Activated CD8-positive, alpha-beta memory T cell treated with anti-CD3 and anti-CD28 coated beads for 4 hours (primary cell): ENCODE measurements at places on chromosomes 11 and 22.

- DNase-seq = no peak
These were observed 52.1 kb downstream of the LINC01488 start for GRCh38 chr11:69533296-69534165.

GRCh38 chr11:3154001-3154599, 11.0 kb downstream of the OSBPL5 start:
- DNase-seq = no peak

- DNase-seq = no peak
These were observed 96.4 kb downstream of the KIAA1671 start for GRCh38 chr22:25048659-25049647.

DNA sequence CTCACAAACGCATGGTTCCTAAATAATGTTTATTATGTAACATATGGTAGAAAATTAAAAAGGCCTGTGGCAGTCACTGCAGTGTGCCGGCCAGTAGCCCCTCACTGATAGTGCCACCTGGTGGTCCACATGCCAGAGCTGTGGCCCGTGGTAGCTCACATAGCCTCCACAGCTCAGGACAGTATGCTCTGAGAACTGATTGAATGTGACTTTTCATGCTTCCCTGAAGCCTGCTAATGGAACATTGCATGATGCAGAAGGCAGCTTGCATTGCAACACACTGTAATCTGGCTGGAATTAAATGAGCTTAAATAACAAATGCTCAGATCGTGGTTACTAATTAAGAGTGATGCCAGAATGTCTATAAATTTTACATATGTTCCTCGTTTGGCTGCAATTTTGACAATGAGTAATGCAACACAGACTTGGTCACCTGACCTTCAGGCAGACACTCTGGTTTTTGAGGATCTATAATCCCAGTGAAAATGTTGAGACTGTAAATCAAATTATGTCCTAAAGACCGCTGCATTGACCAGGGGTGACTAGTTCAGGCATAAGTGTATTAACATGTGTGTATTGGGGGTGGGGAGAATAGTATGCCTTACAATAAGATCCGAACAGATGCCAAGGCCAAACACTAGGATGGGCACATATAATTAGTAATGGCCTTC, 566.4 kb downstream of the METTL15 start:
- no peak for DNase-seq

DNA sequence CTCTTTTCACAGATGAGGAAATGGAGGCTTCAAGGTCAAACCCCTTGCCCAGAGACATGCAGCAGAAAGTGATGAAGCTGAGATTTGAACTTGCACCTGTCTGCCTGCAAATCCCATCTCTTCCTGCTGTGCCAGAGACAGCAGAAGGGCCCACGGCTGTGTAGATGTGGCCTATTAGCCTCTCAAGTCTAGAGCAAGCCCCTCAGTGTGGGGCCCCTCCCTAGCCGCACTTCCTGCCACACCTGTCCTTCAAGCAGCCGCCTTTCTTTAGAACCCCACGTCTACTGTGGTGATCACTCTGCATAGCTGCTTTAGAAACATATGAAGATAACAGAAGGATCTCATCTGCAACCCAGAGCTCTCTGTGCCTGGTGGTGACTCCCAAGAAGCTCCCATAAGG, 41.2 kb upstream of the JAM3 start:
- no peak for DNase-seq

- no peak for DNase-seq
These were observed 2.0 kb downstream of the GGA1 start for GRCh38 chr22:37610480-37611129.

DNA sequence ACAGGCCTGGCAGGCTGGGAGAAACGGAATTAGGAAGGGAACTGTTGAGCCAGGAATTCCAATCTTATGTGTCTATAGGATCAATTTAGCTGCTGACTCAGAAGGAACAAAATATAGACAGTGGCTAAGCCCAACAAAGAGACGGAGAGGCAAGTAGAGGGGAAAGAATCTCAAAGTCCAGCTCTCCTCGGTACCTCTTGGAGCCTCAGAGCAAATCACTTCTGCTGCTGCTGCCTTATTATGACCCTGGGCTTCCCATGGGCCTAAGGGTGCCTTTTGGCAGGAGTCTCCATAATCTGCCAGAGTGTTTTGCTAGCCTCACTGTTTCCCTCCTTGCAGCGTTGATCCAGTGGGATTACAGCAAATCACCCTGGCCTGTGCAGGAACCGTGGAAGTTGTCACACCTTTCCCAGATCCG, 31.7 kb downstream of the PAX6 start:
- DNase-seq = no peak

GRCh38 chr11:68315171-68315920, 3.0 kb downstream of the LRP5 start:
- no peak for DNase-seq

- DNase-seq = no peak
These were observed 2.7 kb upstream of the ARHGAP42 start for GRCh38 chr11:100684101-100685065.

DNA sequence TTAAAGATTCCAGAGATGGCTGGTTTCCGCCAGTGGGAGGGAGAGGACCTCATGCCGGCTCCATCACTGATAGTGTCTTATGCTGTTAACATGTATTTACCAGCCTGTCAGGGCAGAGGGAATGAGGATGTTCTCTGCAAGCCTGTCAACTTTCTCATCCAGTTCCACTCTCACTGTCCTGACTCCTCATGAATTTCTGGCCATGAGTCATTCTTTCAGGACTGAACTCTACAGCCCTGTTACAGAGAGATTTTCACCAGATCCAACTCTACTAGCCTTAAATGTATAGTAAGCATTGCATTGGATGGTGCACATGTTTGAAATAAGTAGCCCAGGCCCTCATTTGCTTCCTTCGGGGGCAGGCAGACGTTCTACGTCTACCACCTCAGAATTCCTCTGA, 387.7 kb downstream of the TMEM135 start:
- DNase-seq = no peak

DNA sequence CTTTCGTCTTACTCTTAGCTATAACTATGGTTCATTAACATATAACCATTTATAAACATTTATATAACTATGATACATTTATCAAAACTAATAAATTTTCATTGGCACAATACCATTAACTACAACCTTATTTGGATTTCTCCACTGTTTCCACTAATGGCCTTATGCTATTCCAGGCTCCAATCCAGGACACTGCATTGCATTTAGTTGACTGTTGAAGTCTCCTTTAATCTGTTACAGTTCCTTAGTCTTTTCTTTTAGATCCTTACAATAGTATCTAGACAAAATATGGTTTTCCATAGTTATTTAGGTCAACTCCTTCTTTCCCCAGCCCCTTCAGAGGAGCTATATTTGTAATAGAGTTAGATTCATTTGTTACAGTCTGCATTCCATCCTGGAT, 47.2 kb downstream of the CCDC34 start:
- DNase-seq = no peak

- no peak for DNase-seq
These were observed 60.5 kb downstream of the DDI1 start for GRCh38 chr11:104096900-104097299.

DNA sequence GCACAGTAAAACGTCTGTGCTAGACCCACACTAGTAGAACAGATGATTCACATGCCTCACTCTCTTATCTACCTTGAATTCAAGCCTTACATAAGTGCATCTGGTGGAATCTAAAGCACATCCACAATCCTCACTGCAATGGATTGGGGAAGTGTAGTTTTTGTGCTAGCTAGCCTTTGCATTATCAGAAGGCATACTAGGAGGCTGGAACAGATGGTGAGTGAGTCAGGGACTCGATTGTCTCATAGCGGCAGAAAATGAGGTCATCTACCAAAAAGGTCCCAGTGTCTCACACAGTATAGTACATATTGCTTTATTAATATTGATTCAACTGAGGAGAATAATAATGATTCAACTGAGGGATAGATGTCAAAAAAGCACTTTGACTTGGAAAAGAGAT, 9.3 kb downstream of the MSANTD4 start:
- no peak for DNase-seq

GRCh38 chr11:68313574-68314202, 1.3 kb downstream of the LRP5 start:
- DNase-seq = no peak

- DNase-seq = no peak
These were observed 63.5 kb downstream of the FAM83F start for GRCh38 chr22:40058265-40058664.

- DNase-seq = no peak
These were observed 19.2 kb downstream of the NPTXR start for GRCh38 chr22:38824585-38824984.

GRCh38 chr11:59560290-59560701, 49.0 kb downstream of the OR4D9 start:
- peak; percentile 44 for DNase-seq

DNA sequence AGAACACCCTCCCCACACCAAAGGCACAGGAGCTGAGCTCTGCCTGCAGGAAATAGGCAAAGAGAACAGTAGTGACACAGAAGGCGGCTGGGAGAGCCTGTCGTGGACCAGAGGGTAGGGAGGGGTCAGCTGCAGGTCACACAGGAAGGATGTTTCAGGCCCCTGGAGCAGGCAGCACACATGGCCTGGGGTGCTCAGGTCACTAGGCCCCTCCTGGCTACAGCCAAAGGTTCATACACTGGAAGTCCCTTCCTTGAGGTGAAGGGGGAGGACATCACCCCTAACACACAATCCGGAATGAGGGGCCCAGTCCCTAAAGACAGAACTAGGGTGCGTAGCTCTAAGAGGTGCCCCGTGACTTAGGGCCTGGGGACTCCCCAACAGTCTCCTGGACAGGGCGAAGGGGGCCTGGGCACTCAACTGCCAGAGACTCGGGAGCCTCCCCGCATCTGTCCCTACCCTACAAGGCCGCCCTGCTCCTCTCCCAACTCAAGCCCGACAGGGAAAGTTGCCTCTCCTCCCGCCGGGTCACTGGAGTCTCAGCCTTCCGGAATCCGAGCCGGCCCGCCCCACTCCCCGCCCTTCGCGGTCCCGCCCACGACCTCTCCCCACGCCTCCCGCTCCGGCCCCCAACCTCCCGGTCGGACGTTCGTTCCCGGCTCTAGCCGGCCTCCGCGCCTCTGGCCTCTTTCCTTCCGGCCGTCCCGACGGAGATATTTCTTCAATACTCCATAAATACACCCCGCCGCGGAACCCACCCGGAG, at the start of gene CYB5R2:
TSS of gene CYB5R2 (minus strand) at position 541 of the 764 bp plus-strand sequence. CDS start 675 bp downstream, outside the sequence.
- no peak for DNase-seq

- no peak for DNase-seq
These were observed 107.0 kb downstream of the FAM76B start for GRCh38 chr11:95682552-95682951.

DNA sequence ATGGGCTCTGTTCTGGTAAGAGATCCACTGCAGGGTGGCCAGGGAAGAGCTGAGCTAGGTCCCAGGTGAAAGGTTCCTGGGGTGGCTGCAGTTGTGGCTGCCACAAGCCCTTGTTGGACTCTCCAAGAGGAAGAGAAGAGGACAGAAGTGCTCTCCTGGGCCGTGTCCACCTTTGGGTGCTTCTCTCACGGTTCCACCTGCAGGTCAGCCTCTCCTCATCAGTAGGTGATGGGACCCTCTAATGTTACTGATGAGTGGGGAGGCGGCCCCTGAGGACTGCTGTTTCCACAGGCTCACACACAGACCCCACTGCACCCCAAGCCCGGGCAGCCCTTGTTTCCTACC, 804.9 kb downstream of the BRD1 start:
- DNase-seq = no peak

- no peak for DNase-seq
These were observed 77.7 kb downstream of the KCNC1 start for GRCh38 chr11:17812091-17812864.

DNA sequence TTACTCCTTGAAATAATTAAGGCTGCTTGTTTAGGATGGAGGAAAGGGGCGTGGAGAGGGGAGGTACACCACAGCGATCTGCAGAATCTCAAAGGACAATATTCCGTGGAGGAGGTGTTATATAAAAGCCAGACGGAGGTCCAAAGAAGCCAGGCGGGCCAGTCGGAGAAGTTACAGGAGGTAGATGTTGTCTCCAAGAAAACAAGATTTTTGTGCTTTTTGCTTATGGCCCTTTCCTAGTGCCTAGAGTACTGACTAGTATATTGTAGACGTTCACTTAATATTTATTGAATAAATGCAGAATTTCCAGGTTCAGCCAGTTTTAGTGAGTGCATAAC, 761 bp downstream of the ZDHHC13 start:
- DNase-seq = no peak

- DNase-seq = no peak
These were observed 256.5 kb downstream of the TENM4 start for GRCh38 chr11:79184285-79184684.

- DNase-seq = no peak
These were observed 110.0 kb upstream of the GAL start for GRCh38 chr11:68574308-68574707.

GRCh38 chr11:26201411-26201810, 130.5 kb upstream of the ANO3 start:
- DNase-seq = no peak

- DNase-seq = no peak
These were observed 597.5 kb downstream of the BRD1 start for GRCh38 chr22:49230194-49230577.

- DNase-seq = no peak
These were observed 689 bp downstream of the TAF10 start for GRCh38 chr11:6611092-6611962.

GRCh38 chr11:63920939-63921417, 4.0 kb upstream of the RCOR2 start:
- peak; percentile 13 for DNase-seq

- no peak for DNase-seq
These were observed 255.4 kb downstream of the MIAT start for GRCh38 chr22:26912655-26913345.

GRCh38 chr11:94011478-94011877, 9.7 kb upstream of the HEPHL1 start:
- DNase-seq = no peak

- DNase-seq = no peak
These were observed 8.5 kb upstream of the NUP50 start for GRCh38 chr22:45155050-45155840.

DNA sequence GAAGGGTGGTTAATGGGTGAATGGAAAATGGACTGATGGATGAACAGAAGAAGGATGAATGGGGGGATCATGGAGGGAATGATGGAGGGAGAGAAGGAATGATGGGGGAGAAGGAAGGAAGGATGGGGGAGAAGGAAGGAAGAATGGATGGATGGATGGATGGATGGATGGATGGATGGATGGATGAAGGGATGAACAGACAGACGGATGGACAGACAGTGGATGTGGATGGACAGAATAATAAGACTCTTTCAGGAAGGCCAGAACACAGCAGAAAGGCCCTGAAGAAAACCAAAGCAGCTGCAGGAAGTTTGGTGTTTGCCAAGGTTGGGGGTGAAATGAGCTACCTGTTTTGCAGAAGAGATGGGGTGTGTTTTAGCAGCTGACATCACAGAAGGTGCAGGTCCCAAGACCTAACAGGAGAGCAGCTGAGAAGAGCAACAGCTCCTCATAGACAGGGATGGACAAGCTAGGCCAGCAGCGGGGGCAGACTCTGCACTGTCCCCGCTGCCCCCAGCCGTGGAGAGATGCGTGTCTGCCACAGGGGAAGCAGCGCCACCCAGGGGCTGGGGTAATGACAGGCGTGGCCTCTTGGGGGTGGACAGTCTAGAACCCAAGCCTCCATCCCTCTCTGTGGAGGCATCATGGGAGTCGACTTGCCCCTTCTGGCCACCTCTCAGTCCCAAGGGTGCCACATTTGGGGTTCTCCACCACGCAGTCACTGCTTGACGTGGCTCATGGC, 17.9 kb downstream of the C1QTNF6 start:
- DNase-seq = no peak

- no peak for DNase-seq
These were observed 111.4 kb upstream of the GRAMD1B start for GRCh38 chr11:123318623-123319022.
